ENCODE measurements at places on chromosomes 3 and 15.

DNA sequence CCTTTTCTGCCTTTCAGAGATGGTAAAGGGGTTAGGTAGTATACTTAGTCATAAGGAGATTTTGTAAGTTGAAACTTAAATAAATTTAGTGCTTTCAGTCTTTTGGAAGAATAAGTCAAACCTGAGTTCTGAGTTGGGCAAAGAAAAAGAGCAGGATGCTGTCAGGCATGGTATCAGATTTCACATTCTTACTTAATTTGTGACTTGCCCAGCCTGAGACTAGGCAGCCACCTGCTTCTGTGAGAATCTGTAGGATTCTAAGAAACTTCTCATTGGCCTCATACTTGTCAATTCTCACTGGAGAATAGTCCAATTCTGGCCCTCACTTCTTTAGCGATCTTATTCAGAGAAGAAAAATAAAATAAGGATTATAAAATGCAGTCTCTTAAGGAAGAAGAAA lies 577.5 kb downstream of the DIPK2A start:
- no peak overlapping the region for H3K4me3 ChIP-seq
- H3K27ac ChIP-seq = no peak overlapping the region
- H3K36me3 ChIP-seq = no peaks in the 10 kb centered on the region
- DNase-seq = peak; percentile 23

DNA sequence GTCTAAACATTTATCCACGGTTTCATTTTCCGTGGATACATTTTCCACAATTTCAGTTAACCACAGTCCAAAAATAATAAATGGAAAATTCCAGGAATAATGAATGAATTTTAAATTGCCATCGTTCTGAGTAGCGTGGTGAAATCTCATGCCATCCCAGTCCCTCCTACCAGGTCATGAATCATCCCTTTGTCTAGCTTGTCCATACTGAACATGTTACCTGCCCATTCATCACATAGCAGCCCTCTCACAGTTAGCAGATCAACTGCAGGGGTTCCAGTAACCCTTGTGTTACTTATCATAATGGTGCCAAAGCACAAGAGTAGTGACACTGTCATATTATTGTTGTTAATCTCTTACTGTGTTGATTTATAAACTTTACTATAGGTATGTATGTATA lies 124.5 kb downstream of the GSK3B start:
- DNase-seq = no peak
- peaks cover 3% of the 10 kb centered on the region for H3K27me3 ChIP-seq
- no peaks in the 10 kb centered on the region for H3K4me1 ChIP-seq
- H3K27ac ChIP-seq = no peak overlapping the region
- peaks cover 52% of the 10 kb centered on the region for H3K36me3 ChIP-seq

DNA sequence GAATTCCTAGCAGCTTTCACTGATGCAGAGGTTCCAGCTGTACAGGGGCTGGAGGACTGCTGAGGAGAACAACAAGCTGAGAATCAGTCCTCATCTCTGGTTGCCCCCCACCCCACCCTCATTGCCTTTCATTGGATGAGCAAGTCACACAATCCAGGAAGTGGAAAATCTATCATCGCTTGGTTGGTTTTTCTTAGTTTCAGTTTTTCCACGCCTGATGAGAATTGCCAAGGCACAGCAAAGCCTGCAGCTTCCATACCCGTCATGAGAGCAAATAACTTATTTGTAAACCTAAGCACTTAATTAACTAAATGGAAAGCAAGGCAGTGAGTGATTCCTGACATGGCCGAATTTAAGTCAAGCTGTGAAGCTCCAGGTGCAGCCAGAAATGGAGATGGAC lies 21.4 kb upstream of the LIPC start:
- no peaks in the 10 kb centered on the region for H3K36me3 ChIP-seq
- H3K4me3 ChIP-seq = no peak overlapping the region
- DNase-seq = no peak
- H3K4me1 ChIP-seq = peaks cover 43% of the 10 kb centered on the region
- H3K27ac ChIP-seq = no peak overlapping the region
- H3K27me3 ChIP-seq = no peaks in the 10 kb centered on the region

DNA sequence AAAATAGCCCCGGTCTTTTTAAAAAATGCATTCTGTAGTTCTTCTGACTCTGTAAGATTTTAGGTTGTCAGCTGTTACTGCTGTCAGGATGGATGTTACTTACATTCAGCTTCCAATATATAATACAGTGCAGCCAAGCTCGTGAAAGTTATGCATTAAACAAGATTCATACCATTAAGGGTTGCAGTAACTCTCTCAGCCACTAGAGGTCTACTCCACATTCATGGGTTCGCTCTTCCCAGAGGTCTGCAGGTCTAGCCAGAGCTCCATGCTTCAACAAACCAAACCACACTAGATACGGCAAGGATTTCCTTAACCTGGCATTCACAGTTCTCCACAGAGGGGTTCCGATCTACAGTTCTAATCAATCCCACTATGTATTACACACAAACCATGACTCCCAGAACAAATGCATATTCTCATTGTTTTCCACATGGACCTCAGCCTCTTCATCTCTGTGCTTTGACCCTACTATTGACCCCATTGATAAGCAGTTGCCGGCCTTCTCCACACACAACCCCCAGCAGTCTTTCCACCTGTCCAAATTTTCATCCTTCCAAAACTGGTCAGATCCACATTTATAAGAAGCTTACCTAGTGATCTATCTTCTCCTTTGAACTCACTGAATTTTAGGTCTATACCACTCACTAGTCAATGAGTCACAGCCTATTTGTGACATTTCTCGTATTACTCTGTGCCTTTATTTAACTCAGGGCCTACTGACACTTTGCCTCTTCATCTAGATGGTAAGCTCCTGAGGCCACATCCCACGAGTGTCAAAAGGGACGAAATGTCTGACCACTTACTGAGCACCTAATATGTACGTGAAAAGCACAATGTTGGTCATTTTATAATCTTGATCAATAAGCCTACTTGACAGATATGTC lies 33.7 kb downstream of the RORA start:
- H3K4me3 ChIP-seq = no peak overlapping the region
- peaks cover 12% of the 10 kb centered on the region for H3K36me3 ChIP-seq
- no peak for DNase-seq

DNA sequence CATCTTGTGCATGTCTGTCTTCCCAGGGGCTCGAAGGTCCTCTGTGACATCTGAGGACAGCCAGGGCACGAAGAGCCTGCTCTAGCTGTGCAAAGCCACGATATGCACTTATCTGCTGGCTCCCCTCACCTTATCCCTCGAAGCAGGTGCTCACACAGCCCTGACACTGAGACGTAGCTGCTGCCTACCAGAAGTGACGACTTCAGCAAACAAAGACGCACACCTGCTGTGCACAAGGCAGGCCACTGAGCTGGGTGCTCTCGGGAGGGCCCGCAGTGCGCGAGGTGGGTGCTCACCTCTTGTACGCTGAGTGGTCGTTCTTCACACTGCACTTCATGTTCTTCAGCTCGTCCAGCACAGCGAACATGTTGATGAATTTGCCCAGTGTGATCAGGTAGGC lies 37.3 kb downstream of the CYFIP1 start:
- H3K36me3 ChIP-seq = peaks cover 18% of the 10 kb centered on the region
- H3K4me1 ChIP-seq = no peaks in the 10 kb centered on the region
- no peak overlapping the region for H3K4me3 ChIP-seq
- DNase-seq = no peak
- H3K27ac ChIP-seq = no peak overlapping the region

GRCh38 chr15:101455291-101456025 lies 34.0 kb downstream of the PCSK6 start:
- H3K4me3 ChIP-seq = no peak overlapping the region
- peaks cover 56% of the 10 kb centered on the region for H3K4me1 ChIP-seq
- no peak overlapping the region for H3K27ac ChIP-seq
- H3K27me3 ChIP-seq = peaks cover 4% of the 10 kb centered on the region
